Neural crest cell (in vitro differentiated cells): ENCODE measurements at places on chromosomes 6 and 20. TPM values are rescaled to one million over a fixed set of nuclear protein-coding genes. Genes with fewer than 3 reads are reported as not detected.
A peak's percentile ranks its signal among the peaks of the same experiment; 100 is the strongest.

DNA sequence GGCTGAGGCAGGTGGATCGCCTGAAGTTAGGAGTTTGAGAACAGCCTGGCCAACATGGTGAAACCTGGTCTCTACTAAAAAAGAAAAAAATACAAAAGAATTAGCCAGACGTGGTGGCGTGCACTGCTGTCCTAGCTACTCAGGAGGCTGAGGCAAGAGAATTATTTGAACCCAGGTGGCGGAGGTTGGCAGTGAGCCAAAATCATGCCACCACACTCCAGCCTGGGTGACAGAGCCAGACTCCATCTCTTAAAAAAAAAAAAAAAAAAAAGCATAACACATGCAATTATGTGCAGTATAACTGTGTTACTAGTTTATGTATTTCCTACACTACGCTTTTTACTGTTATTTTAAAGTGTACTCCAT, 31.9 kb upstream of the FAM135A start:
- DNase-seq = no peak
- H3K4me3 ChIP-seq = no peak overlapping the region
- no peaks in the 10 kb centered on the region for H3K36me3 ChIP-seq
- H3K27me3 ChIP-seq = no peaks in the 10 kb centered on the region
- no peak overlapping the region for H3K27ac ChIP-seq

GRCh38 chr6:113329942-113330635, 527.1 kb upstream of the MARCKS start:
- peaks cover 47% of the 10 kb centered on the region for H3K4me1 ChIP-seq
- no peaks in the 10 kb centered on the region for H3K27me3 ChIP-seq
- no peak for DNase-seq
- H3K4me3 ChIP-seq = no peak overlapping the region

GRCh38 chr6:158660333-158660754, 10.5 kb downstream of the SYTL3 start:
- peaks cover 5% of the 10 kb centered on the region for H3K4me1 ChIP-seq
- no peak overlapping the region for H3K4me3 ChIP-seq
- H3K27ac ChIP-seq = no peak overlapping the region
- H3K27me3 ChIP-seq = peaks cover 32% of the 10 kb centered on the region

DNA sequence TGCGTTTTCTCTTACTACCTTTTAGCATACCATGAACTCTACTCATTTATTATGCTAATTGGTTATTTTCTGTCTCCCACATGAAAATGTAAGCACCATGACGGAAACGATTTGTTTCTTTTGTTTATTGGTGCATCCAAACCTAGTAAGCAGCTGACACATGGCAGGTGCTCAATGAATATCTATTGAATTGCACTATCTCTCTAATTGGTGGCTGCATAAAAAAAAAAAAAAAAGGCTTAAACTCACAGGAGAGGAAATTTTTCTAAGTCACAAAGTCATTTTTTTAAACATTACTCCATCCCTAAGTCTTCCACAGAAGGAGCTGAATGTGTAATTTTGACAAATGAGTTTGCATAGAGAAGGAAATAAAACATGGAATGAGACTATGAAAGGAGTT, 608.4 kb downstream of the PTPRT start:
- no peak overlapping the region for H3K27ac ChIP-seq
- no peak overlapping the region for H3K4me3 ChIP-seq
- H3K27me3 ChIP-seq = peaks cover 3% of the 10 kb centered on the region
- H3K4me1 ChIP-seq = no peaks in the 10 kb centered on the region
- DNase-seq = no peak

DNA sequence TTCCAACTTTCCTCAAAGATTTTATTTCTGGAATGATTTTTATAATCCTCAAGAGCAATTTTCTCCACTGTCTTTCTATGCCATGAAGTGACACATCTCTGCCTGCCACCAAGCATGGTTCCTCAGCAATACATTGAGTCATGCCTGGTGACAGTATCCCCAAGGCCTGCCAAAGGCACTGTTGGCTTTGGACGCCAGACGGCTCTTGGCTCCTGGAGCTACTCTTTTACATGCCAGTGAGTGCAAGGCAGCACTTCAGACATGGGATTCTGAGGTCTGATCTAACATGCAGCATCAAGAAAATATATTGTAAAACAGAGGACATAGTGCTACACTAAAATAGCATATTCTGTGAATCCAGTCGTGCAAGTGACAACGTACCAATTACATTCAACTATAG, 20.1 kb upstream of the PLEKHG1 start:
- peaks cover 27% of the 10 kb centered on the region for H3K4me1 ChIP-seq
- H3K36me3 ChIP-seq = no peaks in the 10 kb centered on the region
- H3K4me3 ChIP-seq = no peak overlapping the region

DNA sequence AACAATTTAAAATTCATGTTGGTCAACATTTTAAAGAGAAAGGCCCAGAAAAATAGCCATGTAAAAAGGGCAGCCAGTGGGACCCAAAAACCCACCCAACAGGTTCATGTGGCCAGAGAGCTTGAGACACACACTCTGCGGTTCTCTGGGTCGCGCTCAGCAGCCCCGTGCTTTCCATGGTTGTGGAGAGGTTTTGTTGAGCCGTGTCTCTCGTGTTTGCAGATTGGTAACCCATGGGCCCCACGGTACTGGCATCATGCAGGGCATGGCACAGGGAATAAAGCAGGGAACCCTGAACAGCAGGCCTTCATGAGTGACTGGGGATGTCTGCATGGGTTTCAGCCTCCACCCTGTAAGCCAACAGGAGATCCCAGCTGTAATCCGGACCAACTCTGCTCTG, 127.7 kb upstream of the CST7 start:
- no peaks in the 10 kb centered on the region for H3K27me3 ChIP-seq
- H3K27ac ChIP-seq = no peak overlapping the region
- H3K4me3 ChIP-seq = no peak overlapping the region
- H3K36me3 ChIP-seq = no peaks in the 10 kb centered on the region
- H3K4me1 ChIP-seq = no peaks in the 10 kb centered on the region

DNA sequence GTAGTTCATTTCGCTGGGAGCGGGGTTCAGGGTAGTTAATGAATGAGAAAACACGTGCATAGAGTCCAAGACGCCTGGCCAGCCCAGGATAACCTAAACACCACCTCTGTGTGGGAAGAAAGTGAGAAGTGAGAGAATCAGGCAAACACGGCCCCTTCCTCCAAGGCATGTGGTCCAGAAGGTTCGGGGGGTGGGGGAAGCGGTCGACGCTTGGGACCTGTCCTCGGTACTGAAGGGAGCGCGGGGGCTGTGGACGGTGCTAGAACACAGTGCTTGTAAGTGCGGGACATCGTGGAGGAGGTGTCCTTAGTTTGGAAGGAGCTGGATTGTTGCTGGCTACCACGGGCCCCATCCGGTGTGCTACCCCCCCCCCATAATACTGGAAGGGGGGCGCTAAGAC, 1.7 kb upstream of the VSTM2L start:
- no peak for DNase-seq
- peaks cover 38% of the 10 kb centered on the region for H3K27me3 ChIP-seq
- H3K4me1 ChIP-seq = peaks cover 50% of the 10 kb centered on the region
- peak overlapping the region; percentile 76 for H3K27ac ChIP-seq

GRCh38 chr6:27861861-27862260, 50.3 kb downstream of the OR2B2 start:
- H3K4me3 ChIP-seq = no peak overlapping the region
- peaks cover 12% of the 10 kb centered on the region for H3K36me3 ChIP-seq
- peaks cover 13% of the 10 kb centered on the region for H3K27me3 ChIP-seq
- no peak overlapping the region for H3K27ac ChIP-seq
- peaks cover 25% of the 10 kb centered on the region for H3K4me1 ChIP-seq

GRCh38 chr6:23390221-23390620, 735.8 kb upstream of the NRSN1 start:
- no peaks in the 10 kb centered on the region for H3K27me3 ChIP-seq
- H3K27ac ChIP-seq = no peak overlapping the region
- H3K4me3 ChIP-seq = no peak overlapping the region

DNA sequence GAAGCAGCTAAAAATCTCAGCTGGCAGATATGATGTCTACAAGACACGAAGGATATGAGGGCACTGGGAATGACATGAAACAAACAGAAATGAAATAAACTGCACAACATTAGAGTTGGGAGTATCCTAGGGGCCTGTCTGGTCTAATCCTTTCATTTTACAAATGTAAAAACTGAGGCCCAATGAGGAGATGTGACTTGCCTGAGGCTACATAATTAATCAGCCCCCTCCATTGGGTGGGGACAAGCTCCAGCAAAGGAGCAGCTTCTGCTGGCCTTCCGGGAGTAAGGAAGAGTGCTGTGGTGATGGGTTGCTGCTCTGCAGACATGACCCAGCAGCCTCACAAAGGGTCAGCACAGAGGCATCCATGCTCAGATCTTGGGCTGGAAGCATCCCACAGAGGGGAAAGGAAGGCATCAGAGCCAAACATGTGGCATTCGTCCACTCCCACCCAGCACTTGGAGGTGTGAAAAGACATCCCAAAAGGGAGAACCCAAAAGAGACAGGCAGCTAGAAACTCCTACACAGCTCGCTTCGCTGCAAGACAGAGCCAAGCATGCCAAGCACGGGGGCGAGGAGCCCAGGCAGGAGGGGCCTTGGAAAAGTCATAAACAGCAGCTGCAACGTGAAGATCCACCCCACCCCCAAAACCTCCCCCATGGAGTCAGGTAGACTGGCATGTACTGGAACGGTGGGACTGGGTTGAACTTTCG, 183.7 kb downstream of the UNC5CL start:
- H3K27ac ChIP-seq = peak overlapping the region; percentile 52
- no peaks in the 10 kb centered on the region for H3K27me3 ChIP-seq
- no peak for DNase-seq
- H3K4me1 ChIP-seq = no peaks in the 10 kb centered on the region
- no peak overlapping the region for H3K4me3 ChIP-seq

DNA sequence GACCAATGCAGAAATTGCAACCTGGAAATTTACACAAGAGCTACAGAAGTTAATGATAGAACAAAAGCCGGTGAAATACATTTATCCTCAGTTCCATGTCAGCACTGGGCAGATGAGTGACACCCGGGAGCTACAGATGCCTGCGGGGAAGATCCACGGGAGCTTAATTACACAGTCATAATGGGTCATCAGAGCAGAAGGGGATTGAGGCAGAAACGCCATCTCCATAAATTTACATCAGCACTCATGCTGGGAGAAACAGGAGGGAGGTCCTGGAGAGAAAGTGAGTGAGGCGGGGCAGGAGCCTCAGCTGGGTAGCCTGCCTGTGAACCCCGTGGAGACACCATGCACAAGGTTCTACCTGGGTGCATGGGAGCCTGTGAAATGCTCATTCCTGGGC, 37.6 kb upstream of the CST7 start:
- no peaks in the 10 kb centered on the region for H3K4me1 ChIP-seq
- H3K36me3 ChIP-seq = no peaks in the 10 kb centered on the region
- H3K4me3 ChIP-seq = no peak overlapping the region
- DNase-seq = no peak
- peaks cover 4% of the 10 kb centered on the region for H3K27me3 ChIP-seq

- no peak for DNase-seq
- no peak overlapping the region for H3K4me3 ChIP-seq
- no peak overlapping the region for H3K27ac ChIP-seq
- H3K27me3 ChIP-seq = no peaks in the 10 kb centered on the region
- H3K4me1 ChIP-seq = no peaks in the 10 kb centered on the region
Measured at GRCh38 chr6:37362101-37362828, 8.5 kb downstream of the RNF8 start.

GRCh38 chr6:83169511-83169910, 23.6 kb downstream of the PGM3 start:
- H3K4me3 ChIP-seq = no peak overlapping the region
- H3K27me3 ChIP-seq = no peaks in the 10 kb centered on the region
- no peaks in the 10 kb centered on the region for H3K4me1 ChIP-seq
- peaks cover 21% of the 10 kb centered on the region for H3K36me3 ChIP-seq
- no peak for DNase-seq

DNA sequence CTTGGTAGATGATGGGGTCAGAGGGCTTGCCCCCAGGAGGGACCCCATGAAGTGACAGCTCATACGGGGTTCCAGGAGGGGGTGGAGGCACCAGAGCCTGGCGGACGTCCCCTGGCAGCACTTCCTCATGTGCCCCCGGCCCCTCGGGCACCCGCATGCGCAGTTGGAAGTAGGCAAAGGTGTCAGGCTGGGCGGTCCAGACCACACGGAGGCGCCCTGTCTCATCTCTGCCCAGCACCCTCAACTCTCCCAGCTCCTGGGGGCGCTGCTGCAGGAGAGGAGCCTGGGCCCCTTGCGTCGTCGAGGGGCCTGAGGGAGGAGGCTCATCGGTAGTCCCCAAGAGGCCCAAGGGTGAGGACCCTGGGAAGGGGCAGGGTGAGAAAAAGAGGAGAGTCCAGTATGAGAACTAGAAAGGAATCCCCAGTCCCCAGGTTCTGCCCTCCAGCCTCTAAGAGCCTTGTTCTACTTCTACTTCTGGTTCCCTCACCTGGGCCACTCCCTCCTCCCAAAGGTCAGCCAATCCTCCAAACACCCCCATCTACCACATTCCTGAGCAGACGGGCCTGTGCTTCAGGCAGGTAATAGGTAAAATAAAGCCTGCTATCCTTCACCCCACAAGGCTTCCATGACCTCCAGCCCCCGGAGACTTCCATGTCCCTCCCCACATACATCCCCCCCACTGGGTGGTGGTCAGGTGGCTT, 23.2 kb downstream of the TNXB start:
- H3K36me3 ChIP-seq = no peaks in the 10 kb centered on the region
- peaks cover 24% of the 10 kb centered on the region for H3K27me3 ChIP-seq
- H3K4me1 ChIP-seq = peaks cover 30% of the 10 kb centered on the region
- no peak overlapping the region for H3K27ac ChIP-seq
- no peak overlapping the region for H3K4me3 ChIP-seq

- DNase-seq = no peak
- no peak overlapping the region for H3K27ac ChIP-seq
- no peaks in the 10 kb centered on the region for H3K27me3 ChIP-seq
- no peak overlapping the region for H3K4me3 ChIP-seq
- peaks cover 5% of the 10 kb centered on the region for H3K36me3 ChIP-seq
- H3K4me1 ChIP-seq = peaks cover 7% of the 10 kb centered on the region
Measured at GRCh38 chr20:60295214-60295613, 337.0 kb downstream of the CDH26 start.

GRCh38 chr20:34328928-34329677, 25.9 kb upstream of the AHCY start:
- H3K4me3 ChIP-seq = no peak overlapping the region
- no peak overlapping the region for H3K27ac ChIP-seq
- H3K36me3 ChIP-seq = no peaks in the 10 kb centered on the region
- no peaks in the 10 kb centered on the region for H3K27me3 ChIP-seq
- H3K4me1 ChIP-seq = peaks cover 29% of the 10 kb centered on the region

DNA sequence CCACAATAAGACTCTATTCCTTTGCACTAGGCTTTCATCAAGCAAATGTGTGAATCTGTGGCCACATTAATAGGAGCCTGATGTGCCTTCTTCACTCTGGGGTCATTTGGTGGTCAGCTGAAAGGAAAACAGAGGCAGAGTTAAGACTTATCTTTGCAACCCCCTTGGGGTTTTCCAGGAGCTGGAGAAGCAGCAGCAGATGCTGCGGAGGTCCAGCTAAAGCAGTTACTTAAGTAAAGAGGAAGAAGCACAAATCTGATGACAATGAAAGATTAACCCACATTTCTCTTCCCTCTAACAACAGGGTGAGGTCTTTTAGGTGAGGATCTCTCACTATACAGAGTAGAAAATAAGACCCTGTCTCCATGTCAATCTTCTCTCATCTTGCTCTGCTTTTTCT, 45.4 kb upstream of the QKI start:
- H3K4me3 ChIP-seq = no peak overlapping the region
- H3K36me3 ChIP-seq = no peaks in the 10 kb centered on the region

ENPP1 gene
- total RNA-seq = 4.0 and 4.9 TPM in 2 replicates

STK4 gene
- 41.2 and 46.4 TPM in 2 replicates for total RNA-seq

GJA1 gene
- total RNA-seq = 91.2 and 92.6 TPM in 2 replicates

NINL gene
- 41.2 and 44.0 TPM in 2 replicates for total RNA-seq

BMP7 gene
- 13.8 and 14.5 TPM in 2 replicates for total RNA-seq

SLC26A8 gene
- 0.14 and 0.33 TPM in 2 replicates for total RNA-seq

ZBP1 gene
- total RNA-seq = not detected in 2 replicates

HLA-DMA gene
- total RNA-seq = 0.89 and 1.7 TPM in 2 replicates

EDN1 gene
- 0.14 TPM in 1 of 2 replicates, not detected in the other for total RNA-seq

SGK1 gene
- total RNA-seq = 3.8 and 5.9 TPM in 2 replicates

AFG1L gene
- total RNA-seq = 8.2 and 9.8 TPM in 2 replicates
